Head of caudate nucleus (tissue), 42 donors: ENCODE measurements at places on chromosomes 2 and 18.
A peak's percentile ranks its signal among the peaks of the same experiment; 100 is the strongest.

DNA sequence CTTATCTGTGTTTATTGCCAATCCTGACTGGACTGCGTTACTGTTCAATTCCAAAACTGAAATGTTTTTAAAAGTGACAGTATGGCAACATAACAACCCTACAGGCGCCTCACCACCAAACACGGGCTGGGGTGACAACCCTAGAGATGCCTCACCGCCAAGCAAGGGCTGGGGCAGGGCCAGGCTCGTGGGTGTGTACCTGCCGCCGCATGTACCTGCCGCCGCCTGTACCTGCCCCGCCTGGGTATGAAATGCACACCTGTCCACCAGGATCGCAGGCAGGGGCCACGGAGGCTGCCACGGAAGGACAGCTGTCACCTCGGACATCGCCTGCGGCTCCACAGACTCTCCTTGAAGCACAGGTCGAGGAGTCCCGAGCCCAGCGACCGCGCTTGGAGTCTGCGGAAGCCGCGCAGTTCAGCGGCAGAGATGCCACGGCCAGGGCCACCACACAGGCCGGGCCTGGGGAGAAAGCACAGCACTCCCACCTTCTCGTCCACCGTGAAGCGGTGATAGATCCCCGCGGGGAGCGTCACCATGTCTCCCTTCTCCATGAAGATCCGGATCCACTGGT, 18.9 kb downstream of the ADI1 start:
- DNase-seq, result no peak

- peak; percentile 69 for DNase-seq
Measured at GRCh38 chr18:9147440-9148202, 11.0 kb downstream of the ANKRD12 start.

DNA sequence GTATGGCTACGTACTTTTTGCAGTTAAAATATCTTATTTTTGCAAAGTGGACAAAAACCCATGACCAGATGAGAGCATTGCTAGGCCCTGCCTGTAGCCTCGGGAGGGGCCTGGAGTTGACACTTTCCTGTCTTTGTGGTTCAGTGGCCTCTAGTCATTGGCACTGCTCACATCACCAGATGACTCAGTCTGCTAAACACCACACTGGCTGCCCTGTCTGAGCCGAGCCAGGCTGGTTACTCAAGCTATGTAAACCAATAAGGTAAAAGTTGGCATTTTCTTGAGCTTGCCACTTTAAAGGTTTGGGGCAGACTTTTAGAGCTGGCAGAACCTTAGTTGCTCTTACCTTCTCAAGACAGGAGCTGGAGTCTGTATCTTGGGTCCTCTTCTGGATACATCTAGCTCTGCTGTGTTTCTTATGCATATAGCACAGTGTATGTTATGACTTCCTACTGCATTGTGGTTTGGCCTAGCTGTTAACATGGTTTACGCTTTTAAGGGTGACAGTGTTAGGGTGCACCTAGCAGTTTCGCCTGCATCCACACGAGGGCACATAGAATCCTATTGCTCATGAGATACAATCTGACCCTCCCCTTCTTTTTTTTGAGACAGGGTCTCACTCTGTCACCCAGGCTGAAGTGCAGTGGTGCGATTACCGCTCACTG, 76.4 kb downstream of the AP1S3 start:
- DNase-seq, result no peak

DNA sequence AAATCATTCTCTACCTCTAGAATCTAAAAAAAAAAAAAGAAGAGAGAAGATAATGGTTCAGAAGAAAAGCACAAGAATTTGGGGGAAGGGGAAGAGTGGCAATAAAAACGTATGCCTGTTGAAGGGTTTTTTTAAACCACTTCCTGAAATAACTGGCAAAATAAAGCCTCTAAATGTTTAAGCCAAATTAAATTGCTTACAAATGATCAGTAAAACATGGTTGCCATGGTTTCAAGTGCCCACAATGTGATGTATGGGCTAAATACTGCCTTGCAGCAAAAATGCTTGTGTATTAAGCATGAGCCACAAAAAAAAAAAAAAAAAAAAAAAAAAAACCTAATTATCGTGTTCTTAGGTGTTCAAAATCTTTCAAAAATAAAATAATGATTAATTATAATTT, 60.8 kb downstream of the RBM43 start:
- no peak for DNase-seq

- no peak for DNase-seq
Measured at GRCh38 chr18:59062643-59063006, 77.1 kb upstream of the SEC11C start.
